Stimulated activated CD8-positive, alpha-beta memory T cell treated with anti-CD3 and anti-CD28 coated beads, Interleukin-7, amount 100 ng/mL, for 48 hours (primary cell): ENCODE measurements at places on chromosomes 4 and X.

DNA sequence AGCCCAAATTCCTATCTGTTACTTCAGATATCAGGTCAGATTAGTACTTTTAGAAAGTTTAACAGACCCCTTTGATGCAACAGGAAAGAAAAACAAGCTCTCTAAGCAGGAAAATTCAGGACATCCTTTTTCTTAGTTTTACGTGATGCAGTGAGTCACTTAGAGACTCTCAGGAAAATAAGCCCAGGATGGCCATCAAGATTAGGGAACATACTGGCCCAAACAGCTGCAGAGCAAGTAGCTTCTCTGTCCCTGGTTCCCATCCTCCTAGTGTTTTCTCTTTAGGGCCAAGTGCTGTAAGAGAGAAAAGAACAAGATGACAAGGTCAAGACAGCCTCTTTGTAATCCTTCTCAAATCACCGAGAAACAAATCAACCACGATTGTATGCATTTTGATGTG lies 219.1 kb downstream of the ZNF674 start:
- DNase-seq: no peak

GRCh38 chr4:20305976-20306375 lies 54.3 kb downstream of the SLIT2 start:
- no peak for DNase-seq

DNA sequence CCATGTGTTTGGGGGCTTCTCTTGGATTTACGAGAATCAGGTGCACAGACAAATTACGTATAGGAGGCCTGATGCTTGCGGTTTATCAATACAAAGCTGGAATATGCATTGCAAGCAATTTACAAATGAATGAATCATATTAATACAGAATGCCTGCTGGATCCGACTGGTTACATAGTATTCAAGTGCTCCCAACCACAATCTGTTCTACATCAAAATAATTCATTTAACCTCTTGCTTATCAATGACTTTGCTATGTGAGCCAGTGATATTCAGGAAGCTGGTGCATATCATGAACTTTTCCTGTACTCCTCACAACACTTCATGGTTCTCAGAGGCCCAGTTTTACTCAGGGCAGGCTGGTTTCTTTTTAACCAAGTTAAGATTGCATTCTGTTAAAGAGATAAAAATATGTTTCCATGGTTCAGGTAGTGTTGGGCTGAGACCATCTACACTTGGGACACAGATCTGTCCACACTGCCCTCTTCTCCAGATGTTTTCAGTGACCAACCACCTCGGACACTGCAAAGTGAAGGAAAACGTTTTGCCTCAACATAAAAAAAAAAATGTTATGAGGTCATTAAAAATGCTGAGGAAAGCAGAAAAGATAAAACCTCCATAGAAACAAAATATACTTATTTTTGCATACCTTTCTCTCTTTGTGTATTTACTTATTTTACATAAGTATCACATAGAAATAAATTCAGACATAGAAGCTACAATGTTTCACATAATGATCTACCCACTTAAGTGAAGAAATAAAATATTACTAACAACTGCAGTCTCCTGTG lies 200.1 kb upstream of the VCX3A start:
- DNase-seq: no peak

DNA sequence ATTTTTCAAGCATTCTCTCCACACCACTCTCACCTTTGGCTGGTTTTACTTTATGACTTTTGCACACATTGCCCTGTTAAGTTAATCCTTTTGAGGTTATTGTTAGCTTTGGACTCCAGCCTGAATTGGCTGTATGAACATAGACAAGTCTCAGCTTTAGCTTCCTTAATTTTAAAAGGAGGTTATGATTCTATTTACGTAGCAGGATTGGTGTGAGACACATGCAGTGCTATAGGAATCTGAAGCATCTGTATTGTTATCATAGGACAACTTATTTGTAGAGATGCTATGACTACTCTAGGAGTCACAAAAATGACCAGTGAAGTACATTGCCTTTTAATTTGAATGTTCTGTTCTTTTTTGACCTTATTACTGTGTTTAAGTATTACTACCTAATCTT lies 15.7 kb downstream of the PGAM4 start:
- no peak for DNase-seq

GRCh38 chrX:45697591-45697990 lies 496.9 kb upstream of the DIPK2B start:
- DNase-seq: no peak

DNA sequence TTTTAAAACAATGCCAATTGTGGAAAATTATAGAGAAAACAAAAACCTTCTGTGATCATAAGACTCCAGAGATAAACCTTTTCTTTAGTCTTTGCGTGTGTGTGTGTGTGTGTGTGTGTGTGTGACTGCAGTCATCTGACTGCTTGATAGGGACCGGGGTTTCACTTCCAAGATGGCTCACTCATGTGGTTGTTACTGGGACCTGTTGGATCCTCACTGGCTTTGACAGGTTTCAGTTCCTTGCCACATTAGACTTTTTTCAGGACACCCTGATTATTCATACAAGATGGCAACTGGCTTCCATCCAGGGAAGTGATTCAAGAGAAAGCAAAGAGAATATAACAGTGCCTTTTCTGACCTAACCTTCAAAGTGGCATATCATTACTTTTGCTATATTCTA lies 21.9 kb upstream of the MAD2L1 start:
- no peak for DNase-seq

- no peak for DNase-seq
Observed at GRCh38 chr4:2258091-2259035, 3.5 kb downstream of the MXD4 start.

- DNase-seq: no peak
Observed at GRCh38 chr4:56958111-56958517, 19.3 kb downstream of the NOA1 start.

- no peak for DNase-seq
Observed at GRCh38 chr4:188021548-188022249, 26.1 kb downstream of the ZFP42 start.

DNA sequence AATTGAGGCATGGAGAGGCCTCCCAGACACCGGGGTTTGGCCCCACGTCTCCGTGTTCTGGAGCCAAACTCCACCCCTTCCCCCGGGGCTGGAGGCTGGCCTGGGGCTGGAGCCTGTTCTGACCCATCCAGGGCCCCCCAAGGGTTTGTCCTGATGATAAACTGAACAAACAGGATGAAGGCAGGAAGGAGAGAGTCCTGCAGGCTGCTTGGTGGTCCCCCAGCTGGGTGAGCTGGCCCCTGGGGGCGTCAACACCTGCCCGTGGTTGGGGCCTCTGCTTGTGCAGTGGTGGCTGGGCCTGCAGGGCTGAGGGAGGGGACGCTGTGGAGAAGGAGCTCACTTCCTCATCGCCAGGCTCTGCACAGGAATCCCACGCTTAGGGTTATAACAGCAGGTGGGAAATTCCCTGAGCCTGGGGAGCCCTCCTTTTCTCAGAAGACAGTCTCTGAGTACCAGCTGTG lies 2.3 kb downstream of the SH3TC1 start:
- no peak for DNase-seq

- DNase-seq: no peak
Observed at GRCh38 chr4:174749091-174749490, 80.0 kb downstream of the GLRA3 start.
